ENCODE measurements at places on chromosomes 13 and 19.

DNA sequence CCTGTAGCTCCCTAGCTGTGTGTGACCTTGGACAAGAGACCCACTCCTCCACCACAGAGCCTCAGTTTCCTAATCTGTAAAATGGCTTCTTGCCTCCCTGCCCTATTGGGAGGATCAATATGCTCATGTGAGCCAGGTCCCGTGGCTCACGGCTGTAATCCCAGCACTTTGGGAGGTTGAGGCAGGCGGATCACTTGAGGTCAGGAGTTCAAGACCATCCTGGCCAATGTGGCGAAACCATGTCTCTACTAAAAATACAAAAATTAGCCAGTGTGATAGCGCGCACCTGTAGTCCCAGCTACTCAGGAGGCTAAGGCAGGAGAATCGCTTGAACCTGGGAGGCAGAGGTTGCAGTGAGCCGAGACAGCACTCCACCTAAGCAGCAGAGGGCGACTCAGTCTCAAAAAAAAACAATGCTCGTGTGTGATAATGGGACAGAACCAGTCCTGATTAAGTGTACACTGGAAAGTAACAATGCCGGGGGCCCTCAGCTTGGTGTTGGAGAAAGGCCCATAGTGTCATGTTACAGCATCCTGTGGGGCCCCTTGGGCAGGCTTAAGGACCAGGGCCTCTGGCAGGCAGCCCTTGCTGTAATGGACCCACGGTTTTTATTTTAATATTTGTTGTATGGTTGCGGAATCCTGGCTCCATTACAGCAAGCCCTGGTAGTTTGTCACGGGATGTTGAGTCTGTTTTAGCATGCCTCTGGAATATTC, 6.8 kb downstream of the RPS11 start:
- no peak for DNase-seq

DNA sequence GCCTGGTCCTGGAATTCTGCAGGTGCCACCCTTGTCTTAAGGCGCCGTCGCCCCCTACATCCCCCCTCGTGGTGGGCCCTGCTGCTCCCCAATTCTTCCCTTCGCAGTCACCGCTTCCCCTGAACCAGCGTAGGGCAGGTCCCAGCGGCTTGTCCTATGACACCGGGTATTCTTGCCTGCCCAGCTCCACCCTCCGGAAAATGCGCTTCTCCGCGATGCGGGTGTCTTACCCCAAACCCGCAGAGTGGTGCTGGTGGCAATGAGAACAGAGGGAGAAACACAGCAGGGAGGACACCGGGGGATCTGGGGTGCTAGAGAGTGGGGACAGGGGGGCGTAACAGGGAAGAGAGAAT, 9.0 kb downstream of the ZNF808 start:
- DNase-seq, result peak; percentile 20

DNA sequence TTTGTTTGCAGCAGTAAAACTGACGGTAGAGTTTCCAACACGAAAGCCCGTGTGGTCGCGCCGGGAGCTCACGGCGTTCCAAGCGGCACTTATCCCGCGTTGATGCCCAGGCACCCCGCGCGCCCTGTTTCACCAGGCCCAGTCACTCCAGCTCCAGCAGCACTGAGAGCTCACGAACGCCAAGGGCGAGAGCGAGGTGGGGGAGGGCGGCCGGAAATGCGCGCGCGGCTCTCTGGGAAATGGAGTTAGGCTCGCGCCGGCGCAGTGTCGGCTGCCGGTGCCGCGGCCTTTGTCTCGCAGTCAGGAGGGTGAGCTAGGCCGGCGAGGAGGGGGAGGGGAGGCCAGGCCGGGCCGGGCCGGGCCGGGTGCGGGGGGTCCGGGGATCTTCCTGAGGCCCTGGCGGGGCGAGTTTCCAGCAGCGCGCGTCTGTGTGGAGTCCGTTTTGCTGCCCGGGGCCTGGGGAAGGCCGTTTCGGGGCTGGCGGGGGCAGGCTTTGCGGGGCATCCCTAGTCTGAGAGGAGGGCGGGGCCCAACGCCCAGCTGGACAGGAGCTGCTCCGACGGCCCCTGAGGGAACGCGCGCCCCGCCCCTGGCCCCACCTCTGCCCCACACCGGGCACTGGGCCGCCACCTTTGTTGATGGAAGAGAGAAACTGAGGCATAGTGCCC, at the start of gene ZNF135:
ZNF135 (plus strand) TSS at position 280 of the 668 bp plus-strand sequence. CDS start 721 bp downstream, outside the sequence.
- peak; percentile 24 for DNase-seq

DNA sequence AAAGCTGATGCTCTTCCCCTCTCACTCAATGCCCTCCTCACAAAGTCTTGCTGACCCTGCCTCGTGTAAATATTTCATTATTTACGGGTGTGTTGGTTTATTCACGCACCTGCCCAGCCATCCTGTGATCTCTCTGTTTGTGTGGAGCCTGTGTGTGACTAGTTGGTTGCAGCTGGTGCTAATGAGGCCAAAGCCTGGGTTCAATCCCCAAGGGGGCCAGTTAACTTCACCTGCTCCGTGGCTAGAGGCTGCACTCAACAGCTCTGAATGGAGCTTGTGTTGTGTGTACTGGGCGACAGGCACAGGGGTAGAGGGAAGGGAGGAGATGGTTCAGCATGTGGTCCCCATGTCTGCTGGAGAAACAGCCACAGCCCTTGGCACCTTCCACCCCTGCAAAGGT, 109.5 kb downstream of the DNAJC15 start:
- DNase-seq, result no peak

- no peak for DNase-seq
These were observed 7.5 kb upstream of the DMWD start for GRCh38 chr19:45800070-45800553.

DNA sequence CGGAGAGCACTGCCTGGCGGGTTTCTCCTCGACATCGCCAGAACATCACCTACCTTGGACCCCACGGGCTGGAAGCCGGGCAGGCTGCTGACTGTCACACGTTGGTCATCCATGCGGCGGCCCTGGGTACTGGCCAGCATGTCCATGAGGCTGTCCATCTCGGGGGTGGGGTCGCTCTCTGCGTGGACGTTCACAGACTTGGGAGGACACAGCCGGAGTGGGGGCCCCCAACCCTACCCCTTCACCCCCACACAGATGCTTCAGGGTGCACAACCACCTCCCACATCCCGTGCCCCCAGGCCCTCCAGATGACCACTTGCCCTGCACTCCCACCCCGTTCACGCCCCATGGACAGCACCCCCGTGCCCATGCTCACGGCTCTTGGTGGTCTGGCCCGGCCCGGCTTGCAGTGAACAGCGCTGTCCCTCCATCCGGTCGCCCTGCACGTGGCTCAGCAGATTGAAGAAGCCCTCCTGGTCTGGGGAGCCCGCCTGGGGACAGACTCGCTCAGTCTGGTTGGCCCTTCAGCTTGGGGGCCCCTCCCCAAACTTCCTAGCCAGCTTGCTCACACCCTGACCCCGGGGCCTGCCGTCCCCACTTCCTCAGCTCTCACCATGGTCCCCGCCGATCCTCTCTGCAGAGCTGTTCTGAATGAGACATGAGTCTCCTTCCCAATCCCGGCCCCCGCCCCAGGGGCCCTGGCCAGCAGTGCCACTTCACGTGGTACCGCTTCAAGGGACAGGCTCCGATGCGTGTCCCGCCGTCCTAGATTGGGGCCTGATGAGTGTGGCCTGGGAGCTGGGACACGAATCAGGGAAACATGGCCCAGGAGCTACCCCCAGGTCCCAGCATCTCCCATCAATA, 947 bp downstream of the PCP2 start:
- no peak for DNase-seq

GRCh38 chr13:110312339-110313031, 5.4 kb downstream of the COL4A2 start:
- DNase-seq, result no peak

DNA sequence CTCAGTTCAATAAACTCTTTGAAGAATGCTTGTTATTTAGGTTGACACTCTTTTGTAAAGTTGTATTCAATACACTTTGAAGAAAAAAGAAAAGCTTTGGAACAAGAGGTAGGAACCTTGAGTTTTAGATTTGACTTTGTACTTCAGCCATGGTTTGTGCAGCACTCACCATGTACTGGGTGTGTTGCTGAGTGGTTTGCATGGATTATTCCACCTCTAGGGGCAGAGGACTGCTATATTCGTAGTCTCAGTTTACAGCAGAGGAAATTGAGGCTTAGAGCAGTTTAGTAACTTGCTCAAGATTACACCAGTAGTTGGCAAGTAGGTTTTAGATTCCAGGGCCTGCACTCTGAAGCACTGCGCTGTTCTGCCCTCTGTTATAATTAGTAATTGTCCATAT, 68.8 kb downstream of the DNAJC3 start:
- no peak for DNase-seq

DNA sequence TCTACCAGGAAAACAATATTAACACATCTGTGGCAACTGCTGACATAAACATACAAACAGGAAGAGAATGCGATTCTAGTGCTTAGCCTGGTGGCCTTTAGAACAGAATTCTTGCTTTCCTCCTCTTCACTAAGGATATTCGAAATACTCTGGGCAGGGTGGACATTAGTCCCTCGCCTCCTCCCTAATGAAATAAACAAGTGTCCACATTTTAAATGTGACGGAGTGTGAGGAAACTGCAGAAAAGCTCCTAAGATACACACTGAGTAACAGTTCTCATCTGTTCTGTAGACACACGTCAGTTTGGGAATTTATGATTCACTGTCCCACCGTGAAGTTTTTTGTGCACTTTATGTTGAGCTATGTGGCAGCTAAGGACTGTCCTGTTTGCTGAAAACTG, 639 bp downstream of the STARD13 start:
- DNase-seq, result no peak

DNA sequence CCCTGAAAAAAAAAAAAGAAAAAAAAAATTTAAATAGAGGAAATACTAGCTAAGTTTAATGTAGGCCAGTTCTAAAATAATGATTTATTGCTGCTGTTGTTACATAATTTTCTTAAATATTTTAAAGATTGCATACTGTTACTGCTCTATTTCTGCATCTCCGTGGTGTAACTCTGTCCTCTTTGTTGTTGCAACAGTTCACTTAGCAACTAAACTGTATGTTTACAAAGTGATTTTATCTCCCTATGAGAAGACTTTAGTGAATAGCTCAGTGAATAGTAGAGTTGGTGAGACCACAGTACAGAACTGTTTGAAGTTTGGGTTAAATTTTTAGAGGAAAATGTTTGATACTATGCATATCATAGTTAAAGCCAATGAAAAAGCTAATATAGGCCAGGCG, 19.4 kb downstream of the BRCA2 start:
- DNase-seq, result no peak

DNA sequence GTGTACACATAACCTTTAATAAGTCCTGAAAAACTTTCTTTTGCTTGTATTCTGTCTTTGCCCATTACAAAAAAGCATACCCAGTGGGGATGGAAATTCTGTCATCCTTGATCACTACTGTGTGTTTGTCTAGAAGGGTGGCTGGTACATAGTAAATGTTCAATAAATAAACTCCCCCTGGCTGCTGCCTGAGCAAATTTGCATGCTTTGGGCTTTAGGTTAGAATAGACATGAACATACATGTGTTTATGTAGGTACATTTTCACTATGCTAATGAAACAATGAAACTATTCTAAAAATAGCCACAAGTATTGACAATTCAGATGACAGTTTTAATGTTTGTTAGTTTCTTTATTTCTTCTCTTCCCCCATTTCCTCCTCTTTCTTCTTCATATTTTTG, 36.1 kb downstream of the TNFSF13B start:
- no peak for DNase-seq

DNA sequence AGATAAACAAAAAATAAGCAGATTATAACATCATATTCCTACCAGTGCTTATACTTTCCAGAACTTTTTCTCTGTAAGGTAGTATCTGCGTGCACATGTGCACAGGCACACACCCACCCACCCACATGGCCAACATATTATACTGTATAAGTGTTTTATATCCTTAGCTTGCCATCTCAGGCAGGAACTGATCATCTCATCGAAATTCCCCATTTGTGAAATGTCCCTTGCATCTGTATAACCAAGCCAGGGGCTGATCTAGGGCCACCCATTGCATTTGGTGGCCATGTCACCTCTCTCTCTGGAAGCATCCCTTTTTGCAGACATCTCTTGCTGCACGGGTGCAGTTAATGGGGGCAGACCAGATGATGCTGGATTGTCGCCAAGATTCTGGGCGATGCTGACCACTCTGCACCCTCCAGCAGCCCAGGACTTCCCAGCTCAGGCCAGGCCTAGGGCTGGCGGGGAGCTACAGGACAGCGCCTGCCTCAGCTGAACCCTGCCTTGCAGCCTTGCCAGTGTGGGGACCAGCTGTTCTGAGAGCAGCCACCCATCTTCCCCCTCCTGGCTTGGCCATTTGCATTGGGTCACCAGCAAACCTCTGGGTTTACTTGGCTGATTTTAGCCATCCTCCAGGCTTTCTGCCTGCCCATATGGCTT, 95.9 kb downstream of the SLC7A1 start:
- DNase-seq, result no peak

GRCh38 chr19:4473763-4474513, 1.8 kb downstream of the HDGFL2 start:
- no peak for DNase-seq

GRCh38 chr13:76958841-76959432, 10.6 kb downstream of the ACOD1 start:
- DNase-seq, result no peak

DNA sequence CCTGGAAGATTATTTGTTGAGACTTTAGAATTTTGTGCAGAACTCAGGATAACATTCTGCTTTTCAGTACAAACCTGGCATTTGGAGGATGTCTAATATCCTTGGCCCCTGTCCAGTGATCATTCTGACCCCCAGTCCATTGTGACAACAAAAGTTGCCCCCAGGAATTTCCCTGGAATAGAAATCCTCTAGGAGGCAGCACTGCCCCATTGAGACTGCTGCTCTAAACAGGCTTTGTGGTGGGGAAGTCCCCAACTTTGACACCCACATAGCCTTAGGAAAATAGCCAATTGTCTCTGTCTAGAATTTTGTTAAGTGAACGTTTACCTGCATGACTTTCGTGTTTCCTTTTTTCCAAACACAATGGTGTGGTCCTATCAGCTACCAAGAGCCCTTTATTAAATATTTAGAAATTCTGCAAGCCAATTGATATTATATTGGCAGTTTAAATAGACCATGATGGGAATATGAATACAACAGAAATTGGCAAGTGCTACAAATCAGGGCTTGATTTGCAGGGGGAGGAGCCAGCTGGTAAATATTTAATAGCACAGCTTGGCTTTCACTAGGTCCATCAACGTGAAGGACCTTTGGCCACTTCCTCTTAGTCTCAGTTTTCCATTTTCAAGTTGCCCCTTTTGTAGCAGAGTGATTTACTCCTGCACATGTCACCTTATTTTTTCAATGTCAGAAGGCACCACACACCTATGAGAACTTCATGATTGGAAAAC, 451.7 kb downstream of the EFNB2 start:
- DNase-seq, result no peak

GRCh38 chr13:61247149-61247936, 168.3 kb downstream of the PCDH20 start:
- no peak for DNase-seq

GRCh38 chr19:3375221-3376090, 9.1 kb downstream of the NFIC start:
- DNase-seq, result no peak

GRCh38 chr19:39705578-39706188, 1.4 kb downstream of the LGALS14 start:
- no peak for DNase-seq

DNA sequence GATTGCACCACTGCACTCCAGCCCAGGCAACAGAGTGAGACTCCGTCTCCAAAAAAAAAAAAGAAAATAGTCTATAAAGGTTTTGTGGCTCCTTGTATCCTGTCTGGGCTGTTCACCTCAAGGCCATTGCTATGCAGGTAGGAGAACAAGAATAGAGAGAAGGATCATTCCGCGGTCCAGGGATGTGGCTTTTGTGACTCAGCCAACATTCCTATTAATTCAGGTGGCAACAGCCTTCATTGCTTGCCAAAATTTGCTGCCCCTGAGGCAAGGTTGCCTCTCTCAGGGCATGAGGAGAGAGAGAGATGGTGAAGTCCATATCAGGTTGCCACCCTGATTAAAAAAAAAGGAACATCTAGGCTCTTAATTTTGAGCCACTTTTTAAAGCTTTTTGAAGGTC, 8.0 kb downstream of the ZNF551 start:
- DNase-seq, result no peak

- DNase-seq, result peak; percentile 91
These were observed 8.4 kb downstream of the EMP3 start for GRCh38 chr19:48333467-48334384.
